DMS79 (cell line): ENCODE measurements at places on chromosomes 3 and 15.

DNA sequence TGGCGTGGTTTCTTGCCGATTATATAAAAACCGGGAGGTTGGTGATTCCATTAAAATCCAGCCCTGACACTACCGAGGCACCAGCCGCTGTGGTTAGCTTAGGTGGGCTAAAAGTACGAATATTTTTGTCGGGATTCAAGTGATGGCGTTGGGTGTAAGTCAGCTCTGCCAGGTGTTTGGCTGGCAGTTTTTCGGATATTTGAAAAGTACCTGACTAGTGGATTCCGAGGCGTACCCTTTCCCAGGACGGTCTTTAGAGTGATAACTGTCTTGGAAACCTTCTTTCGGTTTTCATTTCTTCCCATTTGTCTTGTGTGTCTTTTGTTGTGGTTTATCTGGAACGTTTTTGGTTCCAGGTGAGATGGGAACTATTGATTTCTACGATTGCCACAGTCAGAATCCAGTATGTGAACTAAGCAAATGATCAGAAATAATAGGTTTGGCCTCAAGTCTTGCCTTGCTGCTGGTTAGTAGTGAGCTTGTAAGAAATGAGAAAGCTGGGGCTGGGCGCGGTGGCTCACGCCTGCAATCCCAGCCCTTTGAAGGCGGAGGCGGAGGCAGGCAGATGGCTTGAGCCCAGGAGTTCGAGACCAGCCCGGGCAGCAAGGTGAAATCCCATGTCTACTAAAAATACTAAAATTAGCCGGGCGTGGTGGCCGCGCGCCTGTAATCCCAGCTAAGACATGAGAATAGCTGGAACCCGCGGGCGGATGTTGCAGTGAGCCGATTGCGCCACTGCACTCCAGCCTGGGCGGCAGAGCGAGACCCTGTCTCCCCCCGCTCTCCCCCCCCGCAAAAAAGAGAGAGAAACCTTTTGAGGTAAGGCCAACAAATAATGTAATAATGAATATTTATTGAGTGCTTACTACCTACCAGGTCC lies 1.4 kb downstream of the FYTTD1 start:
- no peak for DNase-seq

DNA sequence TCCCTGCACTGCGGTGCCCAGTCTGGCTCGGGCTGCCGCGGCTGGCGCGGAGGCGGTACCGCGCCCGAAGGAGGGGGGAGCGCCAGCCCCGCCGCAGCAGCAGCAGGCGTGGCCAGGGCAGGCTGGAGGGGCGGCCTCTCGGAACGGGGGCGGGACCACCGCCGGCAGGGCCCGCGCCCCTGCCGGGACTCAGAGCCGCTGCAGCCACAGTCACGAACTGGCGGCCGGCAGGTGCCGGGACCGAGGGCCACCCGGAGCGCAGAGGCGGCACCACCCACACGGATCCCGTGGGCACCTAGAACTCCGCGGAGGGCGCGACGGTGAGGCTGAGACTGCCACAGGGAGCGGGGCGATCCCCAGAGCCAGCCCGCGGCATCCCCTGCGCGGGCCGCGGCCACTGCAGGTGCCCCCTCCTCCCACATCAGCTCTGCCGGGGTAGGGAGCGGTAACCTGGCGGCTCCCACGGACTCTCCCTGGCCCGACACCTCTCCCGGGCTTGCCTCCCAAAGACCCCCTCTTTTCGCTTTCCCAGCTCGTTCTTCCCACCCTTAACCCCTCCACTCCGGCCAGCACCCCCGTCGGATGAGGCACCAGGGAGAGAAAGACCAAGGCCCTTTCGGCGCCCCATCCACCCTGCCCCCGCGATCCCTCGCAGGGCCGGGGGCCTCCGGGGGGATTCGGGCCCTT lies at the start of gene VWA5B2:
Gene VWA5B2 (plus strand): TSS at position 192 of the 687 bp plus-strand sequence. CDS start 944 bp downstream, outside the sequence.
- peak; percentile 24 for DNase-seq

DNA sequence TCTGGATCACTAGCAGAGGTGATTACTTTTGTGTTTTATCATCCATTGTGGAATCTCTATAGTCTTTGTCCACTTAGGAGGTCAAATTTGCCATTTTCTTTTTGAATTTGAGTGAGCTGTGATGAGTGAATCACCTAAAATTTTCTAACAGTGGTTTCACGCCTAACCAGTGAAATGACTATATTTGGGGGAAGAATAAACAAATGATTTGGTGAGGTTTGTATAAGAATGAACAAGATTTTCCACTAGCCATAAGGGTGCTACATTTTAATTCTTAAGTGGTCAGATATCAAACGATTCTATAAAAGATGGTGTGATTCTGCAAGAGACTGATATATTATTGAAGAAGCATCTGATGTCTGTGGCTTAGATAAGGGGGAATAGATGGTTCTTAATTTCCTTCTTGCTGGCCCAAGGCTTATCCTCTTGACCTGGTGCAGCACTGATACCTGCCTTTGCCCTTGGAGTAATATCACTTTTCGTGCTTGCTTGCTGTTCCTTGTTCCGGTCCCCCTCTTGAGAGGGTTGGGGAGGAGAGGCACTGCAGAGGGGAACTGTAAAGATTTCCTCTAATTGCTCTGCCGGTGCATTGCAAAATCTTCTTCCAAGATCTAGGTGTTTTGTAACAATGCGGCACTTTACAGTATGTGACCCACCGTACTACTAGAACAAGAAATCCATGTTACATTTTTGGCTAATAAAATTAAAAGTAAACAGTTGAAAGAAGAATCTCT lies 14.5 kb downstream of the C3orf20 start:
- no peak for DNase-seq

DNA sequence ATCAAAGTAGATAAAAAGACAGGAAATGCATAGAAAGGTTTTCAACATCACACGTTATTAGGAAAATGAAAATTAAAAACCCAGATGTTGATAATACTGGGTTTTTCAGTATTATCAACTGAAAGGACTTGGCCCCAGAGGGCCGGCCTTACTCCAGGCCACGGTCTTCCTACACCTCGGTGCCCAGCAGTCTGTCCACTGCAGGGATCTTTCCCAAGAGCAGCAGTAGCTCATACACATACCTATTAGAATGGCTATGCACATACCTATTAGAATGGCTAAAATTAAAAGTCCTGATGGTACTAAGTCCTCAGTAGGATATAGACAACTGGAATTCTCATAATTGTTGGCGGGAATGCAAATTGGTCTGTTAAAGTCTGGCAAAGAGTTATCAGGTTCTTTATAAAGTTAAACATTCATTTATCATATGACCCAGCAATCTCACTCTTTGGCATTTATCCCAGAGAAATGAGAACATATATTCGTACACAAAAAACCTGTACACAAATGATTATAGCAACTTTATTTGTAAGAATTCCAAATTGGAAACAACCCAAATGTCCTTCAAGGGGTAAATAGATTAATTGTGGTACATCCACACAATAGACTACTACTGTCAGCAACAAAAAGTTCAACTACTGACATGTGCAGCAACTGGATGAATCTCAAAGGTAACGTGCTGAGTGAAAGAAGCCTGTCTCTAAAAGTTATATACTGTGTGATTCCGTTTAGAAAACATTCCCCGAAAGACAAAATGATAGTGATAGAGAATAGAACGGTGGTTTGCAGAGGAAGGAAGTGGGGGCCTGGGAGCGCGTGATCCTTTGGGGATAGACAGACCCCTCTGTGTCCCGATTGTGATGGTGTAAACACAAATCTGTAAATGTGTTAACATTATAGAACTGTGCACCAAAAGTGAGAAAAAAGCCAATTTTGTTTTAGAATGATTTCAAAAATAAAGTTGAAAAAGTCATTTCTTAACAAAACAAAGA lies 62.3 kb downstream of the MCTP2 start:
- no peak for DNase-seq

DNA sequence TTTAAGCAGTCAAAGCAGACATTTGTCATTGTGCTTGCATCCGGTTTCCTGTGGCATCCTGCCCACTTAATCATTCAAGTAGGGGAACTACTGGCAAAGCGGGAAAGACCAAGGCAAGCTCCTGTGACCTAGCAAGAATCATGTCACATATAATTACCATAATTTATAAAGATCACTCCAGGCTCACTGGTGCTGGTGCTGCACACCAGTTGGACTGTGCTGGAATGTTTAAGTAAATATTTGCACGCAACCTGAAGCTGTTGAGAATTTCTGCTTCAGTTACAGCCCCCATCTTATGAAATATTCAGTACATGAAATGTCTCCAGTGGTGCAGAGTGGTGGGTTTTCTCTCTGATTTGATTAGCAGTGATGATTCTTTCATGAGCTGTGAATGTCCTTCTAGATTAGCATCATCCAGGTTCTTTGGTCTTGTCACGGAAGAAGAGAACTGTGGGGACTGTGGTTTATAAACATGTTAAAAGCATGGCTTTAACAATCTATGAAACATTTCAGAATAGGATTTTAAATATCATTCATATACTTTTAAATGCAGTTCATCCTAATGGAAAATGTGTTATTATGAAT lies 621.3 kb upstream of the EPHA6 start:
- DNase-seq: no peak

DNA sequence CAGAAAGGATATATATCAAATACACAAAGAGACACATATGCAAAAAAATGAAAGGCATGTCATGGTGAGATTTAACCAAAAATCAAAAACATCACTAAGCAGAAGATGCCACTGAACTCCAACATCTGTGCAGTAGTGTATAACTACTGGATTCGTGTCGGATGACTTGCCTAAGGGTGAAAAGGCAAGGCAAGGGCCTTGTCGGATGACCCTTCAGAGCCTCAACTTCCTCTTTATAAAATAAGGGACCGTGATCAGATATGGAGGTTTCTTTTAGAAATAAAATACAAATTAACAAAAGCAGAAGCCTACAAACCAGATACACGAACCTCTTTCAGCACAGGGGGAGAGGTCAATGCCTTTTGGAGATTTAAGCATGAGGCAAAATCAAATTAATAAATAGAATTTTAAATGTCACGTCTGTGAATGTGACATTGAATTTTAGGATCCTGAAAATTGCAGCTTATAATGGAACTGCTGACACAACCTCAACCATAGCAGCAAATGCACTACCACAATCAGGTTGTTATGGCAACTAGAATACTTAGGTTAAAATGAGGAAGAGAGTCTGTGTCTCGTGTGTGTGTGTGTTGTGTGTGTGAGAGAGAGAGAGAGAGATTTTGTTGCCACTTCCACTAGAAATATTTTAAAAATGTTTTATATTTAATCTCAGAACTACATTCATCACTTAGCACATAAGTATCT lies 8.3 kb upstream of the CHRM5 start:
- DNase-seq: no peak

DNA sequence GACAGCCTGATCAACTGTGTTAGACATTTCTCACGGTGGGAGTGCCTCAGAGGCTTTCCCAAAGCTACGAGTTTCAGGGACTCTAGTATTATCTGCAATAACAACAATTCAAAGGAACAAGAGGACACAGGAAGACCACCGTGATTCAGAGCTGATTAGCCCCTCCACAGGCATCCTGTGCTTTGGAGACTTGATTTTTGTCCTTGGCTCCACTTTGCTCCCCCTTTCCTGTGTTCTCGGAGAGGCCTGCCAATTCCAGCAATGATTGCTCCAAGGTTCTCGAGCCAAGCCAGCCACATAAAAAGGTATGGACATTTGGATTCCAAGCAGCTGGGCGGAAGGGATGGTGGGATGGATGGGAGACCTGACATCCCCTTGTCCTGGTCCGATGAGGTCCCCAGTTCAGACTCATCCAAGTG lies 14.3 kb downstream of the EHD4 start:
- no peak for DNase-seq

- DNase-seq: no peak
Observed at GRCh38 chr15:101237251-101237650, 14.6 kb downstream of the CHSY1 start.

DNA sequence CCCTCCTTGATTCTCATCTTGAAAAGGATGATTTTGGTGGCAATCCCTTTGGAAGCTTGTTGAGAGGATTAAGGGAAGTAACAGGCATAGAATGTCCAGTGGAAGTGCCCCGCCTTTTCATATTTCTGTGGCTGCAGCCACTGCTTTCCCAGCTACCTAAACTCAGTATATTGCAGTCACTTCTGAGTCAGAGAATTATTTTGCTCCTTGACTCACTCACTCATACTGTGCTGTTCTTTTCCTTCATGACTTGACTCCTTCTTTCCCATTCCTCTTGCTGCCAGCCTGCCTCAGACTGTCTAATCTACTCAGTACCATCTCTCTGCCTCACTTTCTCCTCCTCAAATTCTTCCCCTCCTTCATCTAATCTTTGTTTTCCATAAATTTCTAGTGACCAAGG lies 26.5 kb upstream of the POLR2M start:
- DNase-seq: no peak

DNA sequence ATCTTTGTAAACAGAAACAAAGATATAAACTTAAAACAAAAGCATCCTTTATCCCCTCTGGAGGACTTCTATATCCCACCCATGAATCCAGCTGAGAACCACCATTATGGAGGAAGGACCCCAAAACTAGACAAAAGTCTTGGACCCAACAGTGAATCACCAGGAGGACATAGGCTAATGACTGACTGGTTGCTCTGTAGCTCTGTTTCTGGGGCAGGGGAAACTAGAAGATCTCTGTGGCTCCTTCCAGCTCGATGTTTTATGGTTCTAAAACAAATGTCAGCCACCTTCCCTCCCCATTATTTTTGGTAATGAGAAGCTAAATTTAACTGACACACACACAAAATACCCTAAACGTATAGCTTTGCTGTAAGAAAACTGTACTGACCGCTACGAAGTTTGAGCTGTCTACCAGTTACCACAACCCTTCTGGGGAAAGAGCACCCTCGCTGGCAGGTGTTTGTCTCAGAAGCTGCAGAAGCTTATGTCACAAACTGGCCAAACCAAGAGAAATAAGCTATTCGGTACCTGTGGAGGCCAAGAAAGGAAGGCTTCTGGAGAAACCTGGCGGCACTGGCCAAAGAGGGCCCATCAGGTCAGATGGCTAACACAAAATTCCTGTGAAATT lies 36.4 kb downstream of the MB21D2 start:
- DNase-seq: no peak

DNA sequence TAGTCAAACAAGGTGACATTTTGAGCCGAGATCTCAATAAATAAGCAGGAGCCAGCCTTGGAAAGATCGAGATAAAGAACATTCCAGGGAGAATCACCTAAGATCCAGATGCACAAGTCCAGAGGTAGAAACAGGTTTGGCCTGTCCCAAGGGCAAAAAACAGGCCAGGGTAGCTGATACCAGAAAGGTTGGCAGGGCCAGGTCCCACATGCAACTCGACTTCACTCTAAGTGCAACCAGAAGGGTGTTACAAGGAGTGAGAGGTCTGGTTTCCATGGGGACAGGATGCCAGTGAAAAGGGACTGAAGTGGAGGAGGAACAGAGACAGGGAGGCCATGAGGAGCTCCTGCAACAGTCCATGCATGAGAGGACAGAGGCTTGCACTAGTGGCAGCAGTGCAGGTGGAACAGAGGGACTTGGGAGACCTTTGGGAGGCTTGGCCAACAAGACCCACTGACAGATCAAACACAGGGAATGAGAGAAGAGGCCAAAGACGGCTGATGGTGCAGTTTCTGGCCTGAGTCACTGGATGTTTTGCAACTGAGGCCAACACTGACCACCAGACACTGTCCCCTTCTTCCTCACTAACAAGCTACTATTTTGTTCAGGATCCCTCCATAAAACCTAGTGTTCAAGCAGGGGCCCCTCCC lies 5.2 kb downstream of the TPRA1 start:
- peak; percentile 80 for DNase-seq

- DNase-seq: no peak
Observed at GRCh38 chr3:24845524-24846155, 351.0 kb upstream of the THRB start.
